ENCODE measurements at places on chromosomes 3 and 15. TPM values are rescaled to one million over a fixed set of nuclear protein-coding genes. Genes with fewer than 3 reads are reported as not detected.

- H3K27ac ChIP-seq, result peak overlapping the region; percentile 84
- H3K27me3 ChIP-seq, result no peaks in the 10 kb centered on the region
- H3K4me3 ChIP-seq, result peak overlapping the region; percentile 92
- H3K4me1 ChIP-seq, result peaks cover 15% of the 10 kb centered on the region
- DNase-seq, result peak; percentile 12
- peaks cover 19% of the 10 kb centered on the region for H3K36me3 ChIP-seq
Measured at GRCh38 chr3:12483410-12483809, 870 bp upstream of the TSEN2 start.

- no peaks in the 10 kb centered on the region for H3K27me3 ChIP-seq
- H3K36me3 ChIP-seq, result no peaks in the 10 kb centered on the region
- H3K4me1 ChIP-seq, result peaks cover 11% of the 10 kb centered on the region
- no peak overlapping the region for H3K27ac ChIP-seq
- DNase-seq, result no peak
- H3K4me3 ChIP-seq, result no peak overlapping the region
Measured at GRCh38 chr3:13581485-13582365, 32.8 kb downstream of the FBLN2 start.

- H3K27me3 ChIP-seq, result no peaks in the 10 kb centered on the region
- no peaks in the 10 kb centered on the region for H3K36me3 ChIP-seq
- no peak overlapping the region for H3K27ac ChIP-seq
- no peaks in the 10 kb centered on the region for H3K4me1 ChIP-seq
- DNase-seq, result no peak
- H3K4me3 ChIP-seq, result no peak overlapping the region
Measured at GRCh38 chr15:39052323-39052705, 487.7 kb upstream of the RASGRP1 start.

AADACL2 gene
- total RNA-seq, result not detected

Measured in MCF 10A (cell line).